ENCODE measurements at places on chromosomes 5 and 9.
A peak's percentile ranks its signal among the peaks of the same experiment; 100 is the strongest.

DNA sequence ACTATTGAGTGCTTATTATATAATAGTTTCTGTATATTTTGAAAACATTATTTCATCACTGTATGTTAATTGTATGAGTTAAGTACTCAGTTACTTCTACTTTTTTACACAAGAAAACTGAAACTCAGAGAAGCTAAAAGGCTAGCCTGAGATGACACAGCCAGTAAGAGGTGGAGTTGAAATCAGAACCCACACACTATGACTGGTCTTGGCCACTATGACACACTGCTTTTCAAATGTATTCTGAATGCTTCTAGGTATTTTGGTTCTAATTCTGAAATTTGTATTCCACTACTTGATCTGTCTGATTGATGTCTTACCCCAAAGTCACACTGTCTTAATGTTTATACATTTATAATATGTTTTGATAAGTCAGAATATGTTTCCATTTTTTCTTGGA, 181.8 kb downstream of the ZDHHC21 start:
- peak; percentile 48 for DNase-seq

DNA sequence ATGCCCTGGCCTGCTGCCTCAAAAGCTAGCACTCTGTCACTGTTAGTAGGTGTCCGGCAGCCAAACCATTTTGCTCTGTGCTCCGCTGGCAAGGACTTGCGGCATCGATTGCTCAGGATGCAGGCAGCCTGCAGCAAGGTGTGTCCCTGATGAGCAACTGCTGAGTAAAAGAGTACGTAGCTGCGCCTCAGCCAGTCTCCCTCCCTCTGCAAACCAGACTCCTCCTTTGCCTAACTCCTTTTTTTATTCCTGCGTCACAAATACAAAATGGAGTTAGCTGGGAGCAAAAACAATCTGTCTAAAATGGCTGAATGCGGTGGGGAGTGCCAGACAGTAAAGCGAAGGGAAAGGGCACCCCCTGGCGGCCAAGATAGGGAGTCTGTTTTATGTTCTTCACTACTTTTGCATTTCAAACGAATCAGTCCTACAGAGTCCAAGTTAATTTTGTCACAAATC, 61.1 kb downstream of the DIAPH1 start:
- DNase-seq: peak; percentile 54

DNA sequence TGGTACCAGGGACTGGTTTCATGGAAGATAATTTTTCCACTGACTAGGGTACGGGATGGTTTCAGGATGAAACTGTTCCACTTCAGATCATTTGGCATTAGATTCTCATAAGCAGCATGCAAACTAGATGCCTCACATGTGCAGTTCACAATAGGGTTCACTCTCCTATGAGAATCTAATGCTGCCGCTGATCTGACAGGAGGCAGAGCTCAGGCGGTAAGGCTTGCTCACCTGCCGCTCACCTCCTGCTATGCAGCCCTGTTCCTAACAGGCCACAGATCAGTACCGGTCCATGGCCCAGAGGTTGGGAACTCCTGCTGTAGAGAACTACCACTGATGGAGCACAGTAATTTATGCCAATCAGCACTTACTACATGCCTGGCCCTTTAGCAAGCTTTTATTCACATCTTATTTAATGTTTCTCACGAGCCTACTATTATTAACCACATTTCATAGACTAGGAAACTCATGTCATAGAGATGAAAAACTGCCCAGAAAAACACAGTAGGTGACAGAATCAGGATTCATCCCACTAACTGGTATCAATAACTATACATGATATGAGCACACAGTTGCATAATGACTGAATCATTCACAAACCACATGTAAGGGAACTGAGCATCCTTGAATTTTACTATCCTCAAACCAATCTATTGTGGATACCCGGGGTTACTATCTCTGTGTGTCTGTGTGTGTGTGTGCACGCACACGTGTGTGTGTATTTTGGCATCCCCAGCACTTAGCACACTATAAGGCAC, 46.5 kb downstream of the SVEP1 start:
- no peak for DNase-seq

DNA sequence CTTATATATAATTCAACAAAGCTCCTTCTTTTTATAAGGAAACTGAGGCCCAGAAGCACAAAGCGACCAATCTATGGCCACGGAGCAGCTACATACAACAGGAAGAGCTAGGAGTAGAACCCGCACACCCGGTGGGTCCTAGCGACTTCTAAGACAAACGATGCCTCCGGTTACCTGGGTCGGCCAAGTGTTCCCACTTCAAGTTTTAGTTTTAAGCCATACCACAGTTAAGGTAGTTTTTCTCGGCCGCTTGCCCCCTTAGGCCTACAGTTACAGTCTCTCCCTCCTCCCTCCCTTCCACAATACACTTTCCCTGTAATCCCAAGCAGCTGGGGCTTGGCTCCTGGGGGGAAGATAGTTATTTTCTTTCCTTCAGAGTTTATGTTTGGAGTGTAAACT, 533 bp downstream of the SREK1IP1 start:
- DNase-seq: peak; percentile 3

GRCh38 chr5:159553792-159554191, 223.5 kb upstream of the IL12B start:
- no peak for DNase-seq

Data from inflammatory macrophage treated with lipopolysaccharide for 4 hours (primary cell).